Fibroblast of lung (primary cell): ENCODE measurements at places on chromosomes 1 and 21.

GRCh38 chr1:210531475-210532222 lies 202.9 kb downstream of the HHAT start:
- no peak overlapping the region for H3K27ac ChIP-seq
- H3K4me3 ChIP-seq, result no peak overlapping the region
- no peaks in the 10 kb centered on the region for H3K27me3 ChIP-seq
- H3K4me1 ChIP-seq, result no peaks in the 10 kb centered on the region

GRCh38 chr1:157542676-157543075 lies 9.6 kb downstream of the FCRL5 start:
- H3K4me3 ChIP-seq, result no peak overlapping the region
- H3K27me3 ChIP-seq, result no peaks in the 10 kb centered on the region
- no peak for DNase-seq
- H3K27ac ChIP-seq, result no peak overlapping the region

DNA sequence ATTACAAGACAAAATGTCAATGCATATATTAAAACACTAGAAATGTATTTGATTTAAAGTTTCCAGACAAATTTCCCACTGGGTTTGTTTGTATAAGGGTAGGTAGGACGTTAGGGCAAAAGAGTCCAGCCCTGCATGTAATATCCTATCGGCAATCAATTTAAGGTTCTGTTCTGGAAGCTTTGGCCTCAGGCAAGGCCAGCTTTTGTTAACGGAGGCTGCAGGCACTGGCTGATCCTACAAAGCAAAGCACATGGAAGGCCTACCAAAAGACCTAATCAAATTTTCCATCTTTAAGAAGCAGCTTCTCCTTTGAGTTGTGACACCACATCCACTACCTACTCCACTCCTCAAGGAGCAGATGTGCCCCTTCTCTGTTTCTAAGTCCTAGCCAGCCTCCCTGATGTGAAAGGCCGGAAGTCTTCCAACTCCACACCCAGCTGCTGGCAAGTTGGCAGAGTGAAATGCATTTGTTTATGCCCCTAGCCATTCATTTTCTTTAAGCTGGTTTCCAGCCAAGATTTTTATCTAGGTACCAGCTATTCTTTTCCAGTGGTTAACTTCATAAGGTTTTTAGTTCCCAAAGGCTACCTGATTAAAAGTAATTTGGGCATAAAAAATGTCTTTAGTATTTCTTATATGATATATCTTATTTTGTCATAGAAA lies 452.6 kb downstream of the PTBP2 start:
- H3K4me1 ChIP-seq, result no peaks in the 10 kb centered on the region
- H3K27me3 ChIP-seq, result no peaks in the 10 kb centered on the region
- peak; percentile 5 for DNase-seq
- no peaks in the 10 kb centered on the region for H3K36me3 ChIP-seq

- peak; percentile 91 for DNase-seq
- H3K36me3 ChIP-seq, result peaks cover 23% of the 10 kb centered on the region
- no peak overlapping the region for H3K4me3 ChIP-seq
- H3K27ac ChIP-seq, result no peak overlapping the region
- H3K4me1 ChIP-seq, result peaks cover 16% of the 10 kb centered on the region
- no peaks in the 10 kb centered on the region for H3K27me3 ChIP-seq
Observed at GRCh38 chr1:151238467-151238739, 16.1 kb upstream of the PSMD4 start.

DNA sequence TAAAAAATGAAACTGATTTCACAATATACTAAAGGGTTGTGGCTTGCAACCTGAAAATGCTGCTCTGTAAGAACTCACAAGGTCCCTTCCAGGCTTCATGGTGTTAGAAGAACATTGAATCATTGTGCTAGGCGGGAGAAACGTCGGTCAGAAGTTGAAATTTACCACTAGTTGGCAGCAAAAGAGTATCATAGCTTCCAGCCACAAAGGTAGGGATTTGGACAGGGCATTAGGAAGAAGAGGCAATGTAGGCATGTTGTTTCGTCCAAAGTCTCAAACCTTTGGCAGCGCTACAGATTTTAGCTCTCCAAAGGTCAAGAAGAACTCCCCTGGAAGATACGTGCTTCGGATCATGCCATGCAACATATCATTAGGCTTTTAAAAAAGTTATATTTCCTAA lies 62.5 kb upstream of the ZP4 start:
- no peak overlapping the region for H3K4me3 ChIP-seq
- no peak for DNase-seq
- no peak overlapping the region for H3K27ac ChIP-seq

GRCh38 chr21:44408226-44408625 lies 47.1 kb upstream of the LRRC3 start:
- H3K4me3 ChIP-seq, result no peak overlapping the region
- no peak overlapping the region for H3K27ac ChIP-seq
- no peaks in the 10 kb centered on the region for H3K27me3 ChIP-seq
- no peaks in the 10 kb centered on the region for H3K4me1 ChIP-seq

- DNase-seq, result no peak
- no peak overlapping the region for H3K4me3 ChIP-seq
- H3K27ac ChIP-seq, result no peak overlapping the region
- no peaks in the 10 kb centered on the region for H3K27me3 ChIP-seq
- H3K4me1 ChIP-seq, result peaks cover 10% of the 10 kb centered on the region
Observed at GRCh38 chr21:45424854-45425795, 20.2 kb downstream of the COL18A1 start.

DNA sequence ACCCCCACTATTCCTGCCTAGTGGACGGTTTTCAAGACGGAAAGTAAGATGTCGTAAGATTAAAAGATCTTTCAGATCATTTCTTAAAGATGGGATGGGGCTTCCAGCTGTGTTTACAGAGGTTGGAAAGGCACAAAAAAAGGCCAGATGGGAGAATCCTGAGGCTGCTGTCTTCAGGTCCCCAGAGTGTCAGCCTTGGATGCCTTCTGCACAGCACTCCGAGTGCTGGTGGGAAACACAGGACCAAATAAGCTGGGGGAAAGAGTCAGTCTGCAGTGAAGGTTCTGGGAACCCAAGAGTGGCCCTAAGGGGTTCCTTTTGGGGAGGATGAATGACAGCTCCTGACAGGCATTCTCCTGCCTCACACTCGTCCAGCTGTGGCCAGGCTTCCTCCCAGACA lies 96.5 kb downstream of the COLGALT2 start:
- peaks cover 1% of the 10 kb centered on the region for H3K36me3 ChIP-seq
- no peak for DNase-seq
- H3K4me3 ChIP-seq, result no peak overlapping the region

DNA sequence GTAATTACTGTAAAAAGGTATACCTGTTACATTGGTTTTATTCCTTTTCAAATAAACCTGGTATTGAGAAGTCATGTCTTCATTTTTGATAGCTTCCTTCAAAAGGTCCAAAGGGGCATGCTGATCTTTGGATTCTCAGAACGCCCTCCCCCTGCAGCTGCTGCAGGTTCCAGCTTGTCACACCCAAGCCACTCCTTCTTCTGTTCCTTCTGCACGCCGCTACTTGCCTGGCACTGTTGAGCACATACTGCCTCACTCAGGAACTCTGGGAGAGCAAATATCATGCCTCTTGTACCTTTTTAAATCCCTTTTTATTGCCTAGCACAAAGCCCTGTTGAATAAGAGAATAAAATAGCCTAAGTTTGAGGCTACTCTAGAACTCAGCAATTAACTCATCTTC lies 136.9 kb downstream of the BARHL2 start:
- no peaks in the 10 kb centered on the region for H3K36me3 ChIP-seq
- H3K27me3 ChIP-seq, result no peaks in the 10 kb centered on the region
- H3K27ac ChIP-seq, result no peak overlapping the region
- DNase-seq, result no peak

GRCh38 chr1:215005078-215005477 lies 77.5 kb upstream of the KCNK2 start:
- peaks cover 9% of the 10 kb centered on the region for H3K4me1 ChIP-seq
- no peak overlapping the region for H3K4me3 ChIP-seq
- no peaks in the 10 kb centered on the region for H3K27me3 ChIP-seq
- DNase-seq, result no peak

GRCh38 chr1:12549460-12550349 lies 68.3 kb downstream of the DHRS3 start:
- H3K4me1 ChIP-seq, result peaks cover 11% of the 10 kb centered on the region
- no peak overlapping the region for H3K4me3 ChIP-seq
- H3K27me3 ChIP-seq, result no peaks in the 10 kb centered on the region
- H3K27ac ChIP-seq, result peak overlapping the region; percentile 62
- no peaks in the 10 kb centered on the region for H3K36me3 ChIP-seq

DNA sequence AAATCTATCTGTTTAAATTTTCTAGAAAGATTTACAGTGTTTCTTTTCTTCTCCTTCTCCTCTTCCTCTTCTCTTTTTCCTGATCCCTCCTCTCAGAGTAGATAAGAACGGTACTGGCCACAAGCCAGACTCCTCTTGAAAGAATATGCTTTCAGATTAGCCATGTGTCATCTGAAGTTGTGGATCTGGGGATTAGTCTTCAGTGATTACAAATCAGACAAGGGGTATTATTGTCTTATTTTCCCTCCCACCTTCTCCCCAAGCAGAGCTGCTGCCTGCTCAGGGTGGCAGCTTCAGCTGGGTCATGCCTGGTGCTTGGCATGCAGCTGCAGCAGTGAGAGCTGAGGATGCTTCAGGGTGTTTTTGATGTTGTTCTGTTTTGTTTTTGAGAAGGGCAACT lies 42.7 kb downstream of the SGIP1 start:
- no peaks in the 10 kb centered on the region for H3K36me3 ChIP-seq
- peaks cover 9% of the 10 kb centered on the region for H3K4me1 ChIP-seq
- DNase-seq, result peak; percentile 31
- H3K4me3 ChIP-seq, result no peak overlapping the region

- no peak overlapping the region for H3K4me3 ChIP-seq
- H3K27me3 ChIP-seq, result no peaks in the 10 kb centered on the region
- no peak for DNase-seq
- no peaks in the 10 kb centered on the region for H3K4me1 ChIP-seq
- no peaks in the 10 kb centered on the region for H3K36me3 ChIP-seq
Observed at GRCh38 chr1:247855911-247856310, 1.1 kb upstream of the TRIM58 start.

- H3K27me3 ChIP-seq, result no peaks in the 10 kb centered on the region
- DNase-seq, result no peak
- H3K36me3 ChIP-seq, result no peaks in the 10 kb centered on the region
- no peak overlapping the region for H3K4me3 ChIP-seq
- no peak overlapping the region for H3K27ac ChIP-seq
Observed at GRCh38 chr1:247417831-247418230, 1.9 kb downstream of the NLRP3 start.

DNA sequence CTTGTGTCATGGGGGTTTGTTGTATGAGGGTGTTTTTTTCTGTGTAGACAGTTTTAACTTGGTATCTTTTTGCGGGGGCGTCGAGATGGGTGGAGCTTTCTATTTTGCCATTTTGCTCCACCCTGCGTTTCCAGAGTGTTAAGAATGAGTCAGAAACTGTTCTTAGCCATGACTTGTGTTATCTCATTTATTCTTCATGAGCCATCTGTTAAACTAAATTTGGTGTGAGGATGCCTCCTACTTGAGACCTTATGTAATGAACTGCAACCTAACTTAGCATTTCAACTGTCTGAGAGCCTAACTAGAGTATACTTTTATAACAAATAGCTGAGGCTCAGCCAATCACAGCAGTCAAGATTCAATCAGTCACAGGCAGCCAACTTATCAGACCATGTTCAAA lies 1873.5 kb downstream of the NCAM2 start:
- no peaks in the 10 kb centered on the region for H3K36me3 ChIP-seq
- no peak overlapping the region for H3K27ac ChIP-seq
- no peaks in the 10 kb centered on the region for H3K27me3 ChIP-seq
- DNase-seq, result no peak

- H3K27me3 ChIP-seq, result no peaks in the 10 kb centered on the region
- no peak overlapping the region for H3K27ac ChIP-seq
- H3K4me1 ChIP-seq, result peaks cover 29% of the 10 kb centered on the region
- DNase-seq, result no peak
- H3K36me3 ChIP-seq, result peaks cover 8% of the 10 kb centered on the region
- H3K4me3 ChIP-seq, result no peak overlapping the region
Observed at GRCh38 chr1:2239013-2239370, 10.9 kb downstream of the SKI start.

GRCh38 chr1:208187499-208188041 lies 56.6 kb downstream of the PLXNA2 start:
- H3K4me3 ChIP-seq, result no peak overlapping the region
- H3K36me3 ChIP-seq, result no peaks in the 10 kb centered on the region
- no peaks in the 10 kb centered on the region for H3K27me3 ChIP-seq

GRCh38 chr21:33939226-33939625 lies 23.6 kb upstream of the ATP5PO start:
- DNase-seq, result no peak
- no peaks in the 10 kb centered on the region for H3K27me3 ChIP-seq
- peaks cover 2% of the 10 kb centered on the region for H3K4me1 ChIP-seq
- no peaks in the 10 kb centered on the region for H3K36me3 ChIP-seq

DNA sequence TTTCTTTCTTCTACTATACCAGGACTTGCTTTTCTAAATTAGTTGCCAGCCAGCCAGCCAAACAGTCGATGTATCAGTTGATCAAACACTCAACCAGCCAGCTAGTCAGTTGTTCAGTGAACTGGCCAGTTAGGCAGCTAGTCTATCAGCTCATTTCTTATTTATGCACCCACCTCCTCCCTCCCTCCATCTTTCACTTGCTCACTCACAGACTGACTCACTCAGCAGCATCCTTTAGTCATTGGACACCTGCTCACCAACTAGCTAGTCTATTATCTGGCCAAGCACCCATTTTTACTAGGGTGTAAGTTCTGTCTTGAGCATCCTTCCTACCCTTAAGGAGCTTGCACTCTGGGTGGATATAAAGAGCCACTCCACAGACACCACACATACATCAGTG lies 5.9 kb upstream of the SPRR4 start:
- H3K27ac ChIP-seq, result no peak overlapping the region
- H3K36me3 ChIP-seq, result no peaks in the 10 kb centered on the region
- H3K4me1 ChIP-seq, result no peaks in the 10 kb centered on the region
- DNase-seq, result no peak
- H3K4me3 ChIP-seq, result no peak overlapping the region
